ENCODE measurements at places on chromosomes 4 and X.

GRCh38 chrX:148741441-148741840, 241.0 kb downstream of the AFF2 start:
- no peak for DNase-seq

- no peak for DNase-seq
Observed at GRCh38 chrX:102966701-102967100, 29.6 kb downstream of the RAB40AL start.

DNA sequence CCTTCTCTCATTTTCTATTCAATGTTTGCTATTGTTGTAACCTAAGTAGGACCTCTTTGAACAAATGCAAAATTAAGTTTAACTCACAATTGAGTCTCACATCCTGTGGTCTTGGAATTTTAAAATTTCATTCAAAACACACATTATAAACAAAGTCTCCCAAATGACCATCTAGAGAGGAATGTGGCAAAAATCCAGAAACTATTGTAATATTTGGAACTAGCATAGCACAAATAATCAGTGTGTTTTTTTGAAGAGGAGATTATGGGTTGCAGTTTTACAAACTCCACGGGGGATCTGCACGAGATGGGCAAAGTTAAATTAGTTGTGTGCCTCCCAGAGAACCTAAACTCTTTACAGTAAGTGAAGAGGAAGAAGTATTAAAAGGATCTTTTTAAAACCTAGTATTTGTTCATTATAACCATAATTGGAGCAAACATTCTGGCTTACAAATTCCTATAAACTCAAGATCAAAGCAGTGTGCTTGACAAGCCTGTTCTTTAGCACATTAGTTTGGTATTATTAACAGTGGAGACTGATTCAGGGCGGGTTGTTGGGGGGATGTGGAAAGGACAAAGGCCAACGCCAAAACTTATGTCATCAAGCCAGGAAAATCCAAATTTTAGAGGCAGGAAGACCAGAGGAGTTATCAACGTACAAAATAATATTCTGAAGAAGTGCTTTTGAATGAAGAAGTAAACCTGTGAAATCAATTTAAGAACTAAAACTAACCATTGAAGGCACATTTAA, 22.4 kb upstream of the RBPJ start:
- no peak for DNase-seq

DNA sequence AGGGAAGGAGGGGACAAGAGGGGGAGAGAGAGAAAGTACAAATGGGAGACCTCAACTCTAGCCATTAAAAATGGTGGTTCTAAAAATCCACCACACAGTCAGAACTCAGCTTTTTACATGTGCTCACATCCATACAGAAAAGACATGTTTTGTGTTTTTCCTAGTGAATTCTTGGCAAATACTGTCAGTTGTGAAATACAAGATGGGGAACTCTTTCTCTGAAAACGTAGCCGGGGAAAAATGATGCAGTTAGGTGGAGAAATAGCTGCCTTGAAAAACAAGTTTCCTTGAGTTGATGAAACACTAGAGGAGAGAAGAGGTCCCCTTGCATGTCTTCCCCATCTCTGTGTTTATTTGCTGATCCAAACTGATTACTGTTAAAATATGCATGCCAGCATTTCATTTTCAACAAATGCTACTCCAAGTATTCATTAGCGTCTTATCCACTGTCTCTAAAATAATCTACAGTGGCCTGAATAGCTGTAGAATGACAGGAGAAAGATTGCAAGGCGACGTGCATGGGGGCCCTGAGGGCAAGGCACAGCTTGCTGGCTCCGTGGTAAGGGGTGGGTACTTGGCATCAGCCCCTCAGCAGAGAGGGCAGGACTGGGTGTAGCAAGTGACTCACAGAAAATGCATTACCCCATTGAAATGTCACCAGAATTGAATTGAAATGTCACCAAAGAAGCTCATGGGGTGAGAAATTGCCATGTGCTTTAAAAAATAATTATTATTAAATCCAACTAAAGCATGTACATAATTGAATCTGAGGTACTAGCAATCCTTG, 48.1 kb upstream of the TBL1X start:
- DNase-seq = no peak

GRCh38 chr4:57065730-57066482, 44.3 kb downstream of the IGFBP7 start:
- DNase-seq = no peak

GRCh38 chrX:103742339-103742738, 31.6 kb downstream of the TMEM31 start:
- DNase-seq = no peak

GRCh38 chr4:82780170-82780751, 18.3 kb downstream of the SCD5 start:
- DNase-seq = no peak

DNA sequence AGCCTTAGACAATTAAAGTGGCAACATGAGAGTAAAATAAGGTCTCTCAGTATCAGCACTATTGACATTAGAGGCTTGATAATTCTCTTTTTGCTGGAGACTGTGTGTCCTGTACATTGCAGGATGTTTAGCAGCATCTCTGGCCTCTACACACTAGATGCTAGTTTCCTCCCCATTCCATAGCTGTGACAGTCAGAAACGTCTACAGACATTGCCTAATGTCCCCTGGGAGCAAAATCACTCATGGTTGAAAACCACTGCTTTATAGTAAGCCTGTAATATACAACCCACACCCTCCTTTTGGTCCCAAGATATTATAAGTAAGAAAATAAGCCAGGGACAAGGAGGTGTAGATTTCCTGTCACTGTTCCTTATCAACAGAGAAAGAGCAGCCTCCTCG, 166.0 kb downstream of the FRMPD4 start:
- no peak for DNase-seq

GRCh38 chr4:39649639-39650265, 11.1 kb upstream of the SMIM14 start:
- no peak for DNase-seq

DNA sequence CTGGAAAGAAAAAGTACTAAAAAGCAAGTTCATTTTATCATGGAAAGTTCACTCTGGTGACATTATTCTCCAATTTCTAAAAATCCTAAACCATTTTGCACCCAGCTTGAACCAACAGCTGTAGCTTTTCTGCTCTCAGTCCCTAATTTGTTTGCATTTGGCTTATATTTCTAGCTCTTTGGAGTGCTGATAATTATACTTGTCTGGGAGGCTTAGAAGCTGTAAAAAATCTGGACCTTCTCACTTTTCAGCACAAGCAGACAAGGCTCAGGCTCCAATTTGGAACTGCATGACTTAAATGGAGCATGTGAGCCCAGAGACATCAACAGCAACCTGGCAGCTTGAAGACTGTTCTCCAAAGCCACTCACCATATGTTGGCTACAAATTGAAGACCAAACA, 170.9 kb upstream of the PCDH18 start:
- DNase-seq = no peak

DNA sequence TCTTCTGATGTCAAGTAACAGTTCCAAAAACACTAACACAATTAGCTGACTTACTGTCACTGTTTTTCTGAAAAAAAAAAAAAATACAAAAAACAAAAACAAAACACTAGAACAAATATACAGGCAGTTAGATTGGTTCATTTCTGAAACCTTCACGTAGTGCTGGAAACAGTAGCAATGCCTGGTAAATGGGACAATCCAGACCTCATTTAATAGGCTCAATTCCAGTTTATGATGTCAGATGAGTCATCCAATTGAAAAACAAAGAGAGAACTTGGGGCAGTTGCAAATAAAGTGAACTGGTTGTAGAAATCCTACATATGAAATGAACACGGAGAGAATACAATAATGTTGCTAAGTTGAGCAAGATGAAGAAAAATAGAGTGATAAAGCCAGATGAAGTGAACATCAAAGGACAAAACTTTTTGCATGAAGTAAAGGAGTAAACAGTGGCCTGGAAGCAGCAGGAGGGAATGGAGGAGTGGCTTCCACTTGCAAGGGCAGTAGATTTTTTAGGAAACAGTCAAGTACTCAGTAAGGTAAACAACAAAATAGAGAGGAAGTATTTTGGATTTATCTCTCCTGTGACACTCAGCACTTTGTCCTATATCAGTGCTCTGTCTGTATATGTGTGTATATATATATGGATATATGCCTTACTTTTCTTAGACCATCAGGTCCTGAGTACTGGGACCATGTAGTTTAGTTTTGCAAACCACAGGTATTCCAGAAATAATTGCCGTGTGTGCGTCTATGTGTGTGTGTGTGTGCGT, 39.3 kb upstream of the MAGEA10 start:
- DNase-seq = no peak

DNA sequence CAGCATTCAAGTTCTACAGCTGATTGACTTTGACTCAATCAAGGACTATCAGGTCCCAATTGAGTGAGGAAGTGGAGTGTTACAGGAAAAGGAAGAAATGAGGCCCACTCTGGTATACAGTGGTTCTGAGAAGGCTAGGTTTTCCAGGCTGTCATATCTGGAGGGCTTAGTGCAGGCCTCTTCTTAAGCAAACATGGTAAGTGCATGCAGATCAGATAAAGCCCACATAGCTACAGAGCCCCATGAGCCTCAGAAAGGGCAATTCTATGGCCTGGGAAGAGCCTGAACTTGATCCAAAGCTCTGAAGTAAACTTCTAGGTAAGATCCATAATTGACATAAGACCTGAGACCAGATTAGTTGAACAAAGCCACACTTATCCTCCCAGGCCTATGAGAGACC, 29.0 kb upstream of the MAOA start:
- no peak for DNase-seq

- DNase-seq = no peak
Observed at GRCh38 chr4:12145106-12145505, 716.4 kb upstream of the HS3ST1 start.

DNA sequence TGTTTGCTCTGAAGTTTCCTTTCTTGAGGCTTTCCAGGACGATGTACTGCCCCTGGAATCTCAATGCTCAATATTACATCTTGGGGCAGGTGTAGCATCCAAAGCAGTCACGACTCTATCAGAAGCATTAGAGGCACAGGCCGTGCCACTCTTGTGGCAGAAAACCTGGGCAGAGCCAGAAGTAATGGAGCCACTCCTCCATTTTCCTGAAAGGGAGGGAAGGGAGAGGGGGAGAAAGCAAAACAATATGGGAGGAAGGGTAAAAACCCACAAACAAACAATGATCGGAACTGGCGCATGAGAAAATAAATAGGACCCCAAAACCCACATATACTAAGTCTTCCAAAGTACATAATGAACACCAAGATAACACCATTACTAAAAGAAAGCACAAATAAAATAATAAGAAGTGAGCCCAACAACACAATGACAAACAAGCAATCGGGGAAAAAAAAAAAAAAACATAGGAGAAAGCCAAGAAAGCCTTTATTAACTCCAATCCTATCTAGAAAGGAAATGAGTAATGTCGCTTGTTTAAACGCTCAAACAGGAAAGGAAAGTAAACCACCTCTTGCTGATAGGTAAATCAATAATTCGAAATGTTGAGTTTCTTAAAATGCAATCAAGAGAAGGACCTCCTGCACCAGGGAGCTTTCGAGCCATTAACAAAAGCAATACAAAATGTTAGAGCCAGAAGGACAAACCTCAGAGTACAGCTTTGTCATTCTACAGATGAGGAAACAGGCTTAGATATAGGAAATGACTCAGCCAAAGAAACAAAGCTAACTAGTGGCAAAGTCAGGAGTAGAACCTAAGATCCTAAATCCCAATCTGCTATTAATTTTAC, 117.4 kb downstream of the ATRX start:
- DNase-seq = no peak

DNA sequence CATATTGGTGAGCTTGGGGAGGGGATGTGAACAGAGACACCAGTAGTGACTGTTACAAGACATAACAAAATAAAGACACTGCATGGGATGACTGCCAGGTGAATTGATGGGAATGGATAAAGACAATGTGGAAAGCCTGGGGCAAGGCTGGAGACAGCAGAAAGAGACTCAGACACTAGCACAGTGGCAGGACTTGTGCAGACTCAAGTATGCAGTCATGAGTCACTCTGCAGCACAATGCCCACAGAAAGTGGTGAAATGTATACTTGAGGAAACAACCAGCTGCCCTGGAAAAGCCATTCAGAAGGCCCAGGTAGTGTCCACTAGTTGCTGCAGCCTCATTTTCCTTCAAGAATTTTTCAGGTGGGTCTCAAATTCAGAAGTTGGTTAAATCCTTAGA, 452.3 kb downstream of the MID1IP1 start:
- DNase-seq = no peak

DNA sequence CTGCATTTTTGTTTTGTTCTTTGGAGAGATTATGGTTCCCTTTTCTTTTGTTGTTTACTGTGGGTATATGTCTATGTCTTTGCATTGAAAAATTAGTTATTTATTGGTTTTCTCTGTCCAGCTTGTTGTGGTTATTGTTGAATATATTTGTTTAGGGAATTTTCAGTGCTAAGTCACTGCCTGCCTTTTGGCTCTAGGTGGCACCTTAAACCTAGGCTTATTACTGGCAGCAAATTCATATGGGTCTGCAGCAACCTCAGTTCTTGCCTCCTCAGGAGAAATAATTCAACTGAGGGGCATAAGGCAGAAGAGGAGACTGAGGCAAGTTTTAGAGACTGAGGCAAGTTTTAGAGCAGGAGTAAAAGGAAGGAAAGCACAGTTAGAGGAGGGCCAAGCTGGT, 1157.3 kb upstream of the AGA start:
- DNase-seq = no peak

DNA sequence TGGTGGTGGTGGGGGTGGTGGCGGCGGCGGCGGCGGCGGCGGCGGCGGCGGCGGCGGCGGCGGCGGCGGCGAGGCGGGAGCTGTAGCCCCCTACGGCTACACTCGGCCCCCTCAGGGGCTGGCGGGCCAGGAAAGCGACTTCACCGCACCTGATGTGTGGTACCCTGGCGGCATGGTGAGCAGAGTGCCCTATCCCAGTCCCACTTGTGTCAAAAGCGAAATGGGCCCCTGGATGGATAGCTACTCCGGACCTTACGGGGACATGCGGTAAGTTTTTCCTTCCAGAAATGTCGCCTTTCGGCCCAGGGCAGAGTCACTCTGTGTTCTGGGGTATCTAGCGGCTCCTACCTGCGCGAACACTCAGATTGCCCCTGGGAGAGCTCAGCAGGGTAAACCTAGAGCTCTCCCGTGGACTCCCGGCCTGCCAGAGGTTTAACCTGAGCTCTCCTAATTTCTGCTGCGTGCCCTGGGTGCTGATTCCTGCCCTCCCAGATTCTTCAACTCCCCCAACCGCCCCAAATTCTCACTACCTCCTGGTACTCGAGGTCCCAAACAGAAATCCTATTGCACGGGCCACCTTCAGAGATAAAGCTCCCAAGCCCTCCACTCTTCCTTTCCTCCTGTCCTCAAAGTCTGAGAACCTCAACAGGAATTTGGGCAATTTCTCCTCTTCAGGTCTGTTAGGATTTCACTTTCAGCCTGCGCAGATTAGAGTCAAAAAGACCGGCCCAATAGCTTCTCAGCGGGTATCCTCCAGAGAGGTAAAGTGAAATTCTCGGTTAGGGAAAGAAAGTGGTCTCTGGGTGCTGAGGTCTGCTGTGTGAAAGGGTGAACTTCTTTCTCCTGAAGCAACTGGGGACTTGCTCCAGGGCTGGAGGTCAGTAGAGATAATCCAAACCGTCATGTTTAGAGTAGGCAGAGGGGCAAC, 2.9 kb downstream of the AR start:
- no peak for DNase-seq

DNA sequence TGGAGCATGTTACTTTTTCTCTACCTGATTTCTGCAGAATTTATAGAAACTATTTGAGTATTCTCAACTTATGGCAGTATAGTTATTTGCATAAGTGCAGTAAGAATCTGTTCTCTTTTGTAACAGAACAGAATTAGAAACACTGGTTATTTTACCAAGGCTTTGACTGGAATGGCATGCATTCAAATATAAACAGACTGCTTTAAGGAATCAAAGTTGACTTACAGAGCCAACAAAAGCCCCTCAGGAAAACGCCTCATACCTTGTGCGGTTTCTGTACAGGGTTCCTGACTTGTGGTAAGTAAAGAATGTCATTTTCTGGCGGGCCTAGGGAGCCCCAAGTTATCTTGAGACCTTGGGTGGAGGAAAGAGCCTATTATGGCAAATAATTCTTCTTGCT, 97.1 kb downstream of the GPR143 start:
- DNase-seq = no peak

All from CD4-positive, alpha-beta T cell (primary cell).